Common myeloid progenitor, CD34-positive (primary cell): ENCODE measurements at places on chromosomes 5 and 9.
A peak's percentile ranks its signal among the peaks of the same experiment; 100 is the strongest.

GRCh38 chr5:157130925-157131324, 11.7 kb downstream of the MED7 start:
- no peak overlapping the region for H3K4me3 ChIP-seq
- DNase-seq, result peak; percentile 87
- H3K36me3 ChIP-seq, result no peaks in the 10 kb centered on the region
- H3K4me1 ChIP-seq, result no peaks in the 10 kb centered on the region
- H3K27ac ChIP-seq, result no peak overlapping the region

DNA sequence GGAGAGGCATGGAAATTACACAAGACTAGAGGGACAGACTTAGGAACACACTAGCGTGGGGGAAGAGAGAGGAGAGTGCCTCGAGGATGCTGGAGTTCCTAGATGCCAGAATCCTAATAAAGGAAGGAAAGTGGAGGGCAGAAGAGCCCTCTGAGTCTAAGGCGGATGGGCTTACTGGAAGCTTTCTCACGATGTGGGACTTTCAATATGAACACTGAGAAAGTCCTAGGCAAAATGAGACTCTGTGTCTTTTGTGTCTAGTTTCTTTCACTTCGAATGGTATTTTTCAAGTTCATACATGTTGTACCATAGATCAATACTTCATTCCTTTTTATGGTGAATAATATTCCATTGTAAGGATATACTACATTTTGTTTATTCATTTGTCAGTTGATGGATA, 239.4 kb downstream of the NSG2 start:
- H3K27ac ChIP-seq, result no peak overlapping the region
- H3K4me3 ChIP-seq, result no peak overlapping the region
- H3K36me3 ChIP-seq, result no peaks in the 10 kb centered on the region
- DNase-seq, result no peak
- H3K27me3 ChIP-seq, result no peaks in the 10 kb centered on the region

- H3K36me3 ChIP-seq, result peaks cover 2% of the 10 kb centered on the region
- no peak overlapping the region for H3K27ac ChIP-seq
- DNase-seq, result peak; percentile 26
- no peaks in the 10 kb centered on the region for H3K27me3 ChIP-seq
- H3K4me1 ChIP-seq, result no peaks in the 10 kb centered on the region
Measured at GRCh38 chr9:20726144-20726543, 42.1 kb downstream of the FOCAD start.

DNA sequence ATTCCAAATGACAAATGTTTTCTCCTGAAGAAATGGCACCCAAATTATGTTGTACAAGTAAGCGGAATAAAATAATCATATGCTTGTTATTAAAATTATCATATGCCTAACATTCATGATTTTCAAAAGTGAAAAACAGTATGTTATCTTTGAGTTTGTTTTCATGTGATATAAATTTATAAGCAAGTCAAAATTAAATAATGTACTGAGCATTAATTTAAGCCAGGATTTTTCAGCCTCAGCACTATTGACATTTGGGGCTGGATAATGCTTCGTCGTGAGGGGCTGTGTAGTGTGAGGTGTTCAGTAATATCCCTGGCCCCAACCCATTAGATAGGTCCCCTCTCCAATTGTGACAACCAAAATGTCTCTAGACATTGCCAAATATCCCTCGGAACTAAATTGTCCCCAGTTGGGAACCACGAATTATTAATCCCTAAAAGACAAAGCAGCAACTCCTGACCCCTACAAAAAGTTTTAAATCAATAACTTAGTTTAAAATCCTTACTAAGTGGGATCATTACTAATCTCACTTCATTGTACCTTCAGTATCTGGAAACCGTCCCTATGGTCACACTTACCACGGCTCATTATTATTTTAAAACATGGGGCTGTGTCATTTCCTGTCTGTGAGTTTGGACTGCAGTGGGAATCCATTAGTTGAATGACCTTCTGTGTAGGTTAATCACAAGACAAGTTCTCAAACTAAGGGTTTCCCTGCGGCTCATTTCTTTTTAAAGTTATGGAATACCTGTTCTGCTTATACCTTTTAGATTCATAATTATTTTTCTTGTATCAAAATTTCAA, 1.3 kb upstream of the NNT start:
- DNase-seq, result peak; percentile 47
- peak overlapping the region; percentile 68 for H3K27ac ChIP-seq
- H3K4me1 ChIP-seq, result peaks cover 31% of the 10 kb centered on the region
- H3K27me3 ChIP-seq, result no peaks in the 10 kb centered on the region

GRCh38 chr5:19903611-19904010, 84.4 kb downstream of the CDH18 start:
- no peak overlapping the region for H3K4me3 ChIP-seq
- H3K36me3 ChIP-seq, result no peaks in the 10 kb centered on the region
- no peak for DNase-seq
- H3K4me1 ChIP-seq, result no peaks in the 10 kb centered on the region

- peaks cover 6% of the 10 kb centered on the region for H3K4me1 ChIP-seq
- H3K27me3 ChIP-seq, result no peaks in the 10 kb centered on the region
- peak; percentile 75 for DNase-seq
- H3K36me3 ChIP-seq, result no peaks in the 10 kb centered on the region
- no peak overlapping the region for H3K27ac ChIP-seq
Measured at GRCh38 chr5:79133121-79133656, 21.6 kb downstream of the BHMT start.

GRCh38 chr5:11734369-11734768, 169.9 kb downstream of the CTNND2 start:
- no peaks in the 10 kb centered on the region for H3K36me3 ChIP-seq
- H3K27me3 ChIP-seq, result no peaks in the 10 kb centered on the region
- no peaks in the 10 kb centered on the region for H3K4me1 ChIP-seq
- H3K4me3 ChIP-seq, result no peak overlapping the region
